ENCODE measurements at places on chromosomes 5 and 9.
A peak's percentile ranks its signal among the peaks of the same experiment; 100 is the strongest.

- peak; percentile 22 for DNase-seq
These were observed 75.3 kb upstream of the TBCA start for GRCh38 chr5:77851176-77852067.

DNA sequence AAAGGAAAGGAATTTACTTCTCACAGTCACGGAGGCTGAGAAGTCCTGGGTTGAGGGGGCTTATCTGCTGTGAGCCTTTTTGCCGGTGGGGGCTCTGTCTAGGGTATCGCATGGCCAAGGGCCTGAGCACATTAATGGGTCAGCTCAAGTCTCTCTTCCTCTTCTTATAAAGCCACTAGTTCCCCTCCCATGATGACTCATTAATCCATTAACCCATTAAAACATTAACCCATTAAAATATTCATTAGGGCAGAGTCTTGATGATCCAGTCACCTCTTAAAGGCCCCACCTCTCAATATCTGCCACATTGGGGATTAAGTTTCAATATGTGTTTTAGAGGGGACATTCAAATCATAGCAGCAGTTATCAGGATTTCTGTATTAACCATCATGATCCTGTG, 406.3 kb downstream of the SPOCK1 start:
- DNase-seq: no peak

- DNase-seq: no peak
These were observed 15.1 kb downstream of the ABCA2 start for GRCh38 chr9:137012694-137013570.

- no peak for DNase-seq
These were observed 137.1 kb downstream of the FOXD1 start for GRCh38 chr5:73311291-73312110.

- no peak for DNase-seq
These were observed 16.2 kb downstream of the TJP2 start for GRCh38 chr9:69190086-69190862.

DNA sequence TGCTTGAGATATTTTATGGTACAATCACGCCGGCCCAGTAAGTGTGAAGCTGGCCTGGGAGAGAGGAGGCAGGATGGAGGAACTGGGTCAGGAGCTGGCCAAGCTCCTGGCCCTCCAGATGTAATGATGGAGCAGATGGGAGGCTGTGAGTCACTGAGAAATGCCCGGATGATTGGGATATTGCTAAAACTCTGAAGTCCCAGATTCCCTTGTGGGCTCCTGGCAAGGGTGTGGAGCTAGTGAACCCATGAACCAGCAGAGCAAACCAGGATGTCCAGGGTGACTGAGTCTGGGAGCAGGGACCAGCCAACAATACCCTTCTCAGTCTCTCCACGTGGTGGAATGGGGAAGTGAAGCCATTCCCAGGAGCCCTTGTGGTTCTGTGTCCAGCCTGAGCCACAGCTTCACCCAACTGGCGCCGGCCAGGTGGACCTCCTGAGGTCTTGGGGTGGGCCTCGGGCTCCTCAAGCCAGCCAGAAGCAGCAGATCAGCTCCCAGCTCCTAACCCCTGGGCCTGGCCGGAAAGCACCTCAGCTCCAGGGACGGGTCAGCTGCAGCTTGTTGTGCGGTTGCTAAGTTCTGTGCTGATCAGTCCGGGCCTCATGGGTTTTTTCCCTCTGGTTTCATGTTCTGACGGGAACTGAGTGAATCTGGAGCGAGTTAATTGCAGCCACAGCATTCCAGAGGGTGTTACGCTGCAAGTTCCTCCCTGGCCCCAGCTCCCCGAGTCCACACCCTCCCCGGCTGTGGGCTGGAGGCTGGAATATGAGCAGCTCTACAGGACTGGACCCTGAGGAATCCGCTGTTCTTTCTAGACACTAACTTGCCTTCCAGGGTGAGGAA, 37.6 kb downstream of the DUSP1 start:
- DNase-seq: no peak

DNA sequence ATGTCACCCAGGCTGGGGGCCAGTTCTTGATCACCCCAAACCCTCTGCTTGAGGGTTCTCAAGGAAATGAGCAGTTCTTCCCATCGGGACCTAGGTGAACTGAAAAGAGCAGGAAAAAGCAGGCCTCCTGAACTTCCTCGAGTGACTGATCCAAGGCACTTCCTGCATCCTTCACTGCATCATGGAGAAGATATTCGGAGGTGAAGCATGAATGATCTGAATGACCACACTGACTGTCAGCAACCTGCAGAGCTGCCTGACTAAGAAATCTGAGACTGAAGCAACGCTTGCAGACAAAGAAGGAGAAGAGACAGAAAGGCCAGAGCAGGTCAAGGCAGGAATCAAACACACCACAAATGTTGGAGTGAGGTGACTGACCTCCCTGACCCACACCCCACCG, 420.2 kb downstream of the AGTPBP1 start:
- DNase-seq: no peak

All from activated naive CD8-positive, alpha-beta T cell treated with anti-CD3 and anti-CD28 coated beads, Interleukin-2, amount 50 U/mL, for 24 hours (primary cell).